ENCODE measurements at places on chromosomes 2 and 18.

DNA sequence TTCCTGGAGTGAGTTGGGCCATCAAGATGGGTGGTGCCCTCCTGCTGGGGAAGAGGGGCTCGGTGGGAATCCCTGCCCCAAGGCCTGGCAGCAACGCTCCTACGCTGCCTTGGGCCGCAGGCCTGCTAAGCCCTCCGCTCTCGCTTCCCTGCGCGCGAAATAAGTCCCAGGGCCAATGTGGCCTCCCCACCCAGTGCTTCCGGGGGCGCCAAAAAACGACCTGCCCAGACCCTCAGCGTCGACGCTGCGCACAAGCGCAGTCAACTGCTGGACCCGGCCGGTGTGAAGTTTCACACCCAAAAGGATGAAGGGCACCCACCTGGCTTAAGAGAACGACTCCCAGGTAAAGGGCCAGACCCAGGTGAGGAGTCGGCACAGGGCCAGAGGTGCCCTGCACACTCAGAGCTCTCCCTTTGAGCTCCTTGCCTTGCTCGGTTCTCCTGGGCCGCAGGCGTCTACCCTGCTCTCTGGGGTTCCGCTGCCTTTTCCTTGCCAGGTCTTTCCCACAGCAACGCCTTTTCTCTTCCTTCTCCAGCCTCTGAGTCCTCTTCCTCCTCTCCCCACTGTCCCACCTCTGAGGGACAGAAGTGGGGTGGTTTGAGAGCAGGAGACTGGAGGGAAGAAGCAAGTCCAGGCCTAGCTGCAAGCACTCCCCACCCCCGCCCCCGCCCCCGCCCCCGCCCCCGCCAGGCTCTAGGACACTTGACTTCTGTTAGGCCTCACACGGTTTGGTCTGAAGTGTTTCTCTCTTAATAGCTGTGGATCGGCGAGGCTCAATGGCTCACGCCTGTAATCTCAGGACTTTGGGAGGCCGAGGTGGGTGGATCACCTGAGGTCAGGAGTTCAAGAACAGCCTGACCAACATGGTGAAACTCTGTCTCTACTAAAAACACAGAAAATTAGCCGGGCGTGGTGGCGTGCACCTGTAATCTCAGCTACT, at the start of gene DNAJC5G:
Gene DNAJC5G, plus strand, starts transcription at position 223 of the 940 bp plus-strand sequence. CDS start 1,296 bp downstream, outside the sequence.
- no peak for DNase-seq

DNA sequence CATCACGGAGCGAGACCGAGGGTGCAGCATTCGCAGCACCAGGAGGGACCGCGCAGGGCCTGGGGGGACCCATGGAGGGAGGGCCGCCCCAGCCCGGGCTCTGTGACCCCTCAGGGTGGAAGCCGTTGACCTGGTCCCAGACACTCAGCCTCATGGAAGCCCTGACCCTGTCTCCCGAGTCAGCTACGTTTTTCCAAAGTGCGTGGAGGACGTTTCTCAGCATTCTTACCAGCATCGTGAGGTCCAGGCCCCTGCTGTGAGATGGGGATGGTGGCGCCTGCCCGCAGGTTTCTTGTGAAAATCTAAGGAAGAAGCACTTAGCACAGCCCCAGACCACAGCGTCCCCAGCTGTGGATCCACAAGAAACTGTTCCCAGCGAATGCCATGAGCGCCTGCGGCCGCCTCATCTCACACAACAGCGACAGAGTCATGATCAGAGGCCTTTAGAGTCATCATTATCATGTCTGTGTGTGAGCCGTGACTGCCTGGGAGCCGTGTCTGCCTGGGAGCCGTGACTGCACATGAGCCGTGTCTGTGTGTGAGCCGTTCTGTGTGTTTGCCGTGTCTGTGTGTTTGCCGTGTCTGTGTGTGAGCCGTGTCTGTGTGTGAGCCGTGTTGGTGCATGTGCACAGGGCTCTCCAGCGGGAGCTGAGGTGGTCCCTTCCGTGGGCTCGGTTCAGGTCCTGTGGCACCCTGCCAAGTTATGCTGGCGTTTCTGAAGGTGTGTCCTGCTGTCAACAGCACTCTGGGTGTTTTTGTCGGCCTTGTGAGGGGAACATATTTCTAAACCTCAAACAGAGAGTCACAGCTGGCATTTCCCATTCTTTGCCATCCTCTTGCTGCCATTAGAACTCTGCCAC, 49.2 kb upstream of the KCNG2 start:
- no peak for DNase-seq

- DNase-seq = no peak
These were observed 21.8 kb upstream of the TANK start for GRCh38 chr2:161138429-161138828.

DNA sequence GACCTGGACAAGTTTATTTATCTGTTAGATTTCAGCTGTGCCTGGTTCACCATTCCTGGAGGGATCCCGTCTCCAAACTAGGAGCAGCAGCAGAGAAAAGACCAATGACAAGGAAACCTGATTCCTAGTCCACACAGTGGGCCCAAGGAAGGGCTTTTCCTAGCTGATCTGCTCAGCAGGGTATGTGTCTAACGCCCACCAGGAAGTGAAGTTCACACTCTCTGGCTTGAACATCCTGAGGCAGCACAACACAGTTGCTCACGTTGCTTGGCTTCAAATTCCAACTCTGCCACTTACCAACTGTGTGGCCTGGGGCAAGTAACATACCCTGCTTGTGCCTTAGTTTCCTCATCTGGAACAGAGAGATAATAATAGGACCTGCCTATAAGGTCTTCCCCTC, 42.9 kb downstream of the XDH start:
- DNase-seq = no peak

- no peak for DNase-seq
These were observed 197.8 kb downstream of the SMAD7 start for GRCh38 chr18:48752928-48753327.

GRCh38 chr2:173205375-173205774, 129.7 kb downstream of the MAP3K20 start:
- no peak for DNase-seq

GRCh38 chr2:81600088-81600487, 1295.5 kb upstream of the LRRTM1 start:
- DNase-seq = no peak
